Osteoblast (primary cell): ENCODE measurements at places on chromosomes 3 and 15. TPM values are rescaled to one million over a fixed set of nuclear protein-coding genes. Genes with fewer than 3 reads are reported as not detected.

SNTN gene
- not detected in 2 replicates for total RNA-seq

ATP13A5 gene
- not detected in 2 replicates for total RNA-seq

FANCD2OS gene
- not detected in 2 replicates for total RNA-seq

AADACL2 gene
- total RNA-seq: not detected in 2 replicates

SLC22A14 gene
- 0.29 and 0.36 TPM in 2 replicates for total RNA-seq
